ENCODE measurements at places on chromosomes 2 and 18. TPM values are rescaled to one million over a fixed set of nuclear protein-coding genes. Genes with fewer than 3 reads are reported as not detected.
A peak's percentile ranks its signal among the peaks of the same experiment; 100 is the strongest.

GRCh38 chr2:237682856-237683670 lies 55.7 kb downstream of the LRRFIP1 start:
- DNase-seq = no peak

GRCh38 chr2:111066062-111066593 lies 54.6 kb upstream of the BCL2L11 start:
- DNase-seq = no peak

DNA sequence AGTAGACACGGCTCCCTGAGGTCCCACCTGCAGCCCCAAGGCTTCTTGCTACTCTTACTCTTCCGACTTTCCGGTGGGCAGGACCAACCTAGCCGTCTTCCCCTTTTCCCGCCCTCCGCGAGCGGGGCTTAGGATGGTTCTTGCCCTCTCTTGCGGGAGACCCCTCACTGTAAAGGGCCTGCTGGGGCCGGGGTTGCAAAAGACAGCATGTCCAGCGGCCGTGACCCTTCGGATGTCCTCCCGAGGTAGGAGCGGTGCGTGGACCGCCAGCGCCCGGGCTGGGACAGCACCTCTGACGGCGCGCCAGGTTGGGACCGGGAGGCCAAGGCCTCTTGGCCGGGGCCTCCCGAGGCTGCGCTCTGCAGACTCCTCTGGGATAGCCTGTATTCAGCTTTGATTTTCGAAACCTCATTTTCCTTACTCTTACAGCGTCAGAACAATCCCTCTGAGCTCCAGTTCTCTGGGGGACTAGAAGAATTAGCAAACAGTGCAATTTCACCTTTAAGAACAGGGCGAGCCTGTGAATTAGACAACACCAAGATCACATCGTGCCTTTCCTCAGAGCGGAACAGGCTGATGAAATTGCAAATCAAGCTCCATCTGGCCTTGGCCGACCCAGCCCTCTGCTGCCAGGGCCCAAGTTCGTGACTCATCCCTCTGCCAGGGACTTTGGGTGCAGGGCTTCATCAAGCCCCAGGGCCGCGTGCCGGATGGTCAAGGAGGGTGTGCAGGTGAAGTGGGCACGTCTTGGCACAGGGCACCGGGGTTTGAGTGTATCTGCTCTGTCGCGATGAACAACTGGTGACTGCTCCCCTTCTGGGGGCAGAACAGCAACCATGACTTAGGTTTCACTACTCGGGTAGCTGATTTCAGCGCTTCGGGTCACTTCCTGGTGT lies 777 bp downstream of the MOCOS start:
- DNase-seq = no peak

DNA sequence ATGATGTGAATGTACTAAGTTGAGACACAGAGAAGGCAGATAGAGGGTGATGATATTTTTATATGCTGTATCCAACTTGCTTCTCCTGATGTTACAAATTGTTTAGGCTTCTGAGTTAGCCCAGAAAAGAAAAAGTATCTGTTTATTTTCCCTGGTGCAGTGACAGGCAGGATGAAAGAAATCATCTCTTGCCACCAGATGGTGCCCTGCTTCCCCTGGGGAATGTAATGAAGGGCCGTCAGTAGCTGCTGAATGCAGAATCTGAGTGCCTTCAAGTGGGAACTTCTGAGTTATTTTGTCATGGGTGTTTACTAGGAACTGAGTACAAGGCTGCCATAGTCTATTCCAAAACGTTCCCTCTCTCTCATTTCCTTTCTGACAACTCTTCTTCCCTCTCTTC lies 525.6 kb downstream of the MBD2 start:
- peak; percentile 0 for DNase-seq

GRCh38 chr2:30663806-30664205 lies 143.4 kb downstream of the CAPN13 start:
- DNase-seq = no peak

DNA sequence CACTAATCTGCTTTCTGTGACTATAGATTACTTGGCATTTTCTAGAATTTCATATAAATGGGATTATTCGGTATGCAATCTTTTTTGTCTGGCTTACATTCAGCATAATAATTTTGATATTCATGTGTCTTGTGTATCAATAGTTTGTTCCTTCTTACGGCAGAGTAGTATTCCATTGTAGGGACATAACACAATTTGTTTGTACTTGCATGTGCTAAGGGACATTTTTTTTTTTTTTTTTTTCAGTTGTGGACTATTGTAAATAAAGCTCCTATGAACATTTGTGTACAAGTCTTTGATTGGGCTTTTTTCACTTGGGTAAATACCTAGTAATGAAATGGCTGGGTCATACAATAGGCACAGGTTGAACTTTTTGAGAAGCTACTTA lies 45.1 kb downstream of the ARL5A start:
- DNase-seq = no peak

COLEC12 gene
- not detected for total RNA-seq

SLC16A14 gene
- total RNA-seq = not detected
